ENCODE measurements at places on chromosomes 5 and 9. TPM values are rescaled to one million over a fixed set of nuclear protein-coding genes. Genes with fewer than 3 reads are reported as not detected.

DNA sequence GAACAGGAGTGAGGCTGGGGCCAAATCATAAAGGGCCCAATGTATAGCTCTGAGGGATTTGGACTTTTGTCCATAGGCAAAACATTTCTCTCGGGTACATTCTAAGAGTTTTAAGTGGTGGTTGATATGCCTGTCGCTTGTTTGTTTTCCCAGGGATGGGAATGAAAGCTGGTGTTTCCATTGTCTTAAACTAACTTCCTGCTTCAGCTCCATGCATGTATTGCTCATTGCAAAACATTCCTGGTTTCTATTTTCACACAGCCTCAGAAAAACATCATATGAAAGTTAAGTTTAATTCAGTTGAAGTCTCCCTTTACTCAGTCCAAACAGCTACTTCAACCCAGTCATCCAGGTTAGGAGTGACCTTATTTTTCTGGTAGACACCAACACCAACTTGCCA lies 235.0 kb downstream of the ACTL7B start:
- DNase-seq: no peak

The NDOR1 gene
- total RNA-seq: 5.6 TPM

DNA sequence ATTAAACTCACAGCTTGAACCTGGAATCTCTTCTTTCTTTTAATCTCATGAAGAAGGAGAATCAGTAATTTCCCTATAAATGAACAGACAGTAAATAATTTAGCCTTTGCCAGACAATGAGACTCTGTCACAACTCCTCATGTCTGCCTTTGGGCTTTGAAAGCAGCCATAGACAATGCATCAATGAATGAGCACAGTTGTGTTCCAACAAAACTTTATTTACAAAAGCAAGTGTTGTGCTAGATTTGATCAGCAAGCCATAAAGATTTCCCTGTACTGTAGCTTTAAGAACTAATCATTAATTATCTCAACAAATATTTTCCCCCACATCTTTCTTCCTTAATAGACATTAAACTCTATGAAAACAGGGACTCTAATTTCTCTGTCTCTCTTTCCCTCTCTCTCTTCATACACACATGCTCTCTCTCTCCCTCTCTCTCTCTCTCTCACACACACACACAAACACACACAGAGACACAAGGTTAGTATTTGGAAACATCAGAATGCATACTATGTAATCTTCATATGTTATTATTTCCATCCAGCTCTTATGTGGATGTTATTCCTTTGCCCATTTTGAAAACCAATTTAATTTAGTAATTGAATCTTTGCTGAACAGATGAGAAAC lies 1209.8 kb upstream of the CDH6 start:
- DNase-seq: no peak

GRCh38 chr9:74006935-74007334 lies 490.2 kb upstream of the RORB start:
- no peak for DNase-seq

The LTC4S gene
- 15.1 TPM for total RNA-seq

GRCh38 chr5:15483351-15484097 lies 16.5 kb upstream of the FBXL7 start:
- no peak for DNase-seq

GRCh38 chr5:69288069-69288468 lies 44.5 kb downstream of the CCDC125 start:
- DNase-seq: no peak

GRCh38 chr5:139964994-139965565 lies 78.0 kb downstream of the NRG2 start:
- no peak for DNase-seq

DNA sequence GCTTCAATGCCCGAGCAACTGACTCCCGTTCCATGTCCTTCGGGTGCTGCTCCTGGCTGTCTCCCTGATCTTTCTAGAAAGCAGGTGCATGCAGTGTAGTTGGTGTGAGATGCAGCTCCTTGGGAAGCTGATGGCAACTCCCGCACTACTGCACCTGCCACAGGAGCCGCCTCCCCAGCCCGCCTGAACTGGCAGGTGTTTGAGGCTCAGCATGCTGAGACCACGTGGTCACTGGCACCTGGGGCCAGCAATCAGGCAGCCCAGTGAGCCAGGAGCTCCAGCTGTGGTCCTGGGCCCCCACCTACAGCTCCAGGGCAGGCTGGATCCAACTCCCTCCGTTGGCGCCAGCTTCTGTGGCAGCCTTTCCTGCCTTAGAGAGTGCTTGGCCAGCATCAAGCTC lies 111.5 kb downstream of the ICE1 start:
- DNase-seq: no peak

- DNase-seq: no peak
Observed at GRCh38 chr9:101421653-101422065, 13.9 kb downstream of the ALDOB start.

GRCh38 chr5:128478386-128479368 lies 59.4 kb downstream of the FBN2 start:
- DNase-seq: no peak

The EGFL7 gene
- 274 TPM for total RNA-seq

GRCh38 chr9:8179381-8180053 lies 379.9 kb upstream of the DMAC1 start:
- DNase-seq: no peak

The QRFP gene
- total RNA-seq: not detected

All from omental fat pad (tissue), 4 donors.